Activated CD4-positive, alpha-beta T cell treated with anti-CD3 and anti-CD28 coated beads, Interleukin-2, Interleukin-4, amounts not matched to agents 100 ng/mL and 50 ng/mL, durations not matched to agents 16 hours and 8 hours (primary cell): ENCODE measurements at places on chromosomes 7 and 10.

DNA sequence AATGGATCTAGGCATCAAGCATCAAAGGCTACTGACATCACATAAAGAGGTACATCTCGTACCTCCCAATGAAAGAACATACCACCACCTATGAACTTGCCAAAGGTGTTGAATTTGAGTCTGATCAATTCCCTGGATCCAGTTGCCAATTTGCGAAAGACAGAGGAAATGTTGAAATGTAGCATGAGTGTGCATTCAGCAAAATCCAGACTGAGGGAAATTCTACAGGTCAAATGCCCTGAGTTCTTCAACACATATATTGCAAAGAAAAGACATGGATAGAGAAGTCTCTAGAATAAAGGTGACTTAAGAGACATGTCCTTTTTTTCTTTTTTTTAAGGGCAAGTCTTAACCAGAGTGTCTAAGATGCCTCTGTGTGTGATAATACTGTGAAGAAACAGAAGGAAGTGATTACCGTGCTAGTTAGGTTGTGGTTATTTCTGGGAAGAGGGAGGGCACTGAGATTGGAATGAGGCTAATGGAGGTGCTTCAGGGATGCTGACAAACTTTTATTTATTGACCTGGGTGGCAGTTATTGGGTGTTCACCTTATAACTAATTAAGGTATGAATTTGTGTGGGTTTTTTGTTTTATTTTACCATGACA lies 128.7 kb downstream of the SAMD9 start:
- no peak for DNase-seq

DNA sequence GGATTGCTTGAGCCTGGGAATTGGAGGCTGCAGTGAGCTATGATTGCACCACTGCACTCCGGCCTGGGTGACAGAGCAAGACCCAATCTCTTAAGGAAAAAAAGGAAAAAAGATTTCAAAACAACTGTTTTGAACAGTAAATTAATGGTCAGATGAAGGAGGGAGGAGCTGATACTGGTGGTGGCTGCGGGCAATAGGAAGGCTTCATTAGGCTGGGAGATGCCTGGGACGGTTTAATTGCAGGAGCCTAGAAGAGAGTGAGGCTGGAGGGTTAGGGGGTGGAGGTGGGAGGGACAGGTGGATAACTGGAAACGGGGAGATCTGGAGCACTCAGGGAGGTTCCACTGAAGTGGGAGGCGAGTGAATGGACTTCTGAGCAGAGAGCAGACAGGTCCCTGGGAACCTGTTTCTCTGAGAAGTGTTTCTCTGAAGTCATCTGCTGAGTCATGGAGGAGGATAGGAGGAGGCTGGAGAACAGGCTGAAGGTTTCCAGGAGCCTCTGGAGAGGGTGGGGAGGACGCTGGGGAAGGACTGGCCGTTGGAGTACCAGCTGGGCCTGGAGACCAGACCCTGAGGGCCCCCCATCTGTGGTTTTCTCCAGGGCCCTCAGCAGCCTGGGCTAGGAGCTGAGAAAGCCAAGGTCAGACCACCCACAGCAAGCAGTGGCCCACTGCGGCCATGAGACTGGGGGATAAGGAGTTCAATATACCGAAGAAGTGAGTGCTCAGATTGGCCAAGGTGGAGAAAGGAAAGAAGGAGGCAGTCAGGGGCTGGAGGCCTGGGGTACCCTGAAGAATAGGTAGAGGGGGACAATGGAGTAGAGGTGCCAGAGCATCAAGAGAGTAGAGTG lies 14.4 kb upstream of the YWHAG start:
- DNase-seq = no peak

DNA sequence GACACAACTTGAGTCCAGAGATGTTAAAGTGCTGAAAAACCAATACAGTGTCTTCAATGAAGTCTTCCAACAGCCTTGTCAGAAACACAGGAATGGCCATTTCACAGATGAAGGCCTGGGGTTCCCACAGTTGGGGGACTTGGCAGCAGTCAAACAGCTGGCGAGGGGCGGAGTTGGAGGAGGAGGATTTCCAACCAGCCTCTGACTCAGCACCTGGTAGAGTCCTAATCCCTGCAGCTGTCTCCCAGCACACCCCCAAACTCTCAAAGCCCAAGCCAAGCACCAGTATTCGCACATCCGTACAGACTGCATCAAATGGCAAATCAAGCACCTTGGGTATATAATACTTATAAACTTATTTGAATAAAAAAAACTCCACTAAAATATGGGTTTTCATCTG lies 28.0 kb downstream of the CTBP2 start:
- DNase-seq = no peak

DNA sequence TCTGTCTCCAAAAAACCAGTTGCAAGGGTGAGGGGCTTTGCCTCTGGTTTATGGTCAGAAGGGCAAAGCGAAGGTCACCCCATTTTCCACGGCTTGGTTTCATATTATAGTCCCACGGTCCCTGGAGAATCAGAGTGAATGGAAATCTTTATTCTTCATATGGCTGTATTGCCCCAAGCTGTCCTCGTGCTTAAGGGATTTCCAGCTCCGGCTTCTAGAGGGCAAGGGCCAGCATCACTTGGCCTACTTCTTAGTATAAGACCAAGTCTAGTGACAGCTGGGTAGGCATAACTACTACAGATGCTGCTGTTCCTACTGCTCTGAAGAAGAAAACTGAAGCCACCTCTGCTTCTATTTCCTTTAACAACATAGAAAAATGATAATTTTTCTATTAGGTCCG lies 63.2 kb downstream of the PARP12 start:
- DNase-seq = no peak

DNA sequence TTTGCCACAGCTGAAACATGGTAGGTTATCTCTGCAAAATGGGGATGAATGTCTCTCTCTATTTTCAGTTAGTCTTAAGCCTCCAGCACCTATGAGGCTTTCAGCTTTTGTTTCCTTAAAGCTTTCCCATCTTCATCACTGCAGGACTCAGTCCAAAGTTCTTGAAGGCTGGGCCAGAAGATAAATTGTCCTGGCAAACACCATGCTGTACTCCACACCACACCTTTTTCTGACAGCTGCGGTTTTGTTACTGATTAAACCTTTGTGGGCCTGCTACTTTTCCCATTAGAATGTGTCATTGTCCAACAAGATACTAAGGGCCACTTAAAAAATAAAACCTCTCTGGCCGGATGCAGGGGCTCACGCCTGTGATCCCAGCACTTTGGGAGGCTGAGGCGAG lies 87.2 kb upstream of the A1CF start:
- no peak for DNase-seq

DNA sequence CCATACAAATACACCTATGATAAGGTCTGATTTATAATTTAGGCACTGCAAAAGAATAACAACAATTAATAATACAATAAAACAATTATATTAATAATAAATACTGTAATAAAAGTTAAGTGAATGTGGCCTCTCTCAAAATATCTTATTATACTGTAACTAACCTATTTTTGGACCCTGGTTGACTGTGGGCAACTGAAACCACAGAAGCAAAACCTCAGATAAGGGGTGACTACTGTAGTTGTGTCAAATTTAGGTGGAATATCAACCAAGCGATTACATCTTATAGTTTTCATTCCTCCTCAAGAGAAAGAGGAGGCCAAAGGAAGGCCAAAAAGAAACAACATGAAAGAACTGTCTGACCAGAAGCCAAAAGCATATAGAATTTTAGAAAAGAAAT lies 103.9 kb downstream of the SKAP2 start:
- DNase-seq = no peak

DNA sequence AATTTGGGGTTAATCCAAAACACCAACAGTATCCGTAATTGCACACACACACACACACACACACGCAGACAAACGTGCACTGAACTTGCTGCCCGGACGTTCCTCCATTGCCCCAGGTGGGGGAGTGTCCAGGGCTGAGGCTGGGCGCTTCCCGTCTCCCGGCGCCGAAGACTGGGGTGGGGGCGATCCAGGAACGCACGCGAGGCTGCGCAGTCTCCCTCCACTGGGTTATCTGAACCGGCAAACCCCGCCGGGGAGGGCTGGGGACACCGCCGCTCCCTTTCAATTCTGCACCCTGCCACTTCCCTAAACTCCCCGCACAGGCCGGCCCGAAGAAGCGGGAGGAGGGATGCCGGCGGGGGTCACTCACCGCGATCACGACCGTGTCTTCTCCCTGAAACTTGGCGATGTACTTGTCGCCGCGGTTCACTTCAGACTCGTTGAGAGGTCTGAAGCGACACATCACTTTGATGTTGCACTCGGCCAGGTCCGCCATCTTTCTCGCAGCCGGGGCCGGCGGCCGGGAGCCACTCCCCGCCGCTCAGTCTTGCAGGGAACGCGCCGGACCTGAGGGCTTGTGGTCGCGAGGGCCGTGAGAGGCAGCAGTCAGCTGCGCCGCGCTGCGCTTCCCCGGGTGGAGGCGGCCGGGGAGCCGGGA lies 618 bp downstream of the KIF5B start:
- peak; percentile 51 for DNase-seq

DNA sequence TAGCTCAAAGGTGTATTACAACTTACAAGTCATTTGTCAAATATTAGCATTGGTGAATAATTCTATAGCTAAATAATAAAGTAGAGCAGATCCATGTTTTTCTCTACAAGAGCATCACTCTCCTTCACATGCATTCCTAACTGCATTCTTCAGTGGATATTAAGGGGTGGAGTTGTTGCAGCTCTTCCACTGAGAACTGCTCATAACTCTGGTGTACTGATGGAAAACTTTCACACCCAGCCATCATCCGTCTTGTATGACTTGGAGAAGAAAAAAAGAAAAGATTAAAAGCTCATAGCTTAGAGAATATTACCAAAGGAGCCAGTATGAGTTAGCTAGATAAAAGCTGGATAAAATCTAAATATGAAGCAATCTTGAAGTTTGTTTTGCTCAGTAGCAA lies 10.2 kb upstream of the FAM13C start:
- no peak for DNase-seq

DNA sequence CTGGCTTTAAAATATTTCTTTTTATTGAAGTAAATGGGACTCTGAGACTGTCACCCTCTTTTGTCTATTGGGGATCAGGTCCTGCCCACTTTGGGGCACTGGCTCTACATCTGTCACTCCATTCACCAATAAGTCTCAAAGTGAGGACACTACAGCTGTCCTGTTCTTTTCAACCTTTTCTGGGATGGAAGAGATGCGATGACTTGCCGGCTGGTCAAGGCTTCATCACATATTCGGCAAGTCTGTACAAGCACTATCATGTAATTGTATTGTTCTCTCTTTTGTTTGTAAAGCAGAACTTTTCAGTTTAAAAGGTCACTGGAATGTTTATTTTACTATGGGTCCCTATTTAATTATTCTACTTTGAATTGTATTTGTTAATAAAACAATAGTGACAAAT lies 17.7 kb upstream of the SP8 start:
- no peak for DNase-seq

GRCh38 chr7:2198206-2198605 lies 34.5 kb downstream of the MAD1L1 start:
- no peak for DNase-seq

DNA sequence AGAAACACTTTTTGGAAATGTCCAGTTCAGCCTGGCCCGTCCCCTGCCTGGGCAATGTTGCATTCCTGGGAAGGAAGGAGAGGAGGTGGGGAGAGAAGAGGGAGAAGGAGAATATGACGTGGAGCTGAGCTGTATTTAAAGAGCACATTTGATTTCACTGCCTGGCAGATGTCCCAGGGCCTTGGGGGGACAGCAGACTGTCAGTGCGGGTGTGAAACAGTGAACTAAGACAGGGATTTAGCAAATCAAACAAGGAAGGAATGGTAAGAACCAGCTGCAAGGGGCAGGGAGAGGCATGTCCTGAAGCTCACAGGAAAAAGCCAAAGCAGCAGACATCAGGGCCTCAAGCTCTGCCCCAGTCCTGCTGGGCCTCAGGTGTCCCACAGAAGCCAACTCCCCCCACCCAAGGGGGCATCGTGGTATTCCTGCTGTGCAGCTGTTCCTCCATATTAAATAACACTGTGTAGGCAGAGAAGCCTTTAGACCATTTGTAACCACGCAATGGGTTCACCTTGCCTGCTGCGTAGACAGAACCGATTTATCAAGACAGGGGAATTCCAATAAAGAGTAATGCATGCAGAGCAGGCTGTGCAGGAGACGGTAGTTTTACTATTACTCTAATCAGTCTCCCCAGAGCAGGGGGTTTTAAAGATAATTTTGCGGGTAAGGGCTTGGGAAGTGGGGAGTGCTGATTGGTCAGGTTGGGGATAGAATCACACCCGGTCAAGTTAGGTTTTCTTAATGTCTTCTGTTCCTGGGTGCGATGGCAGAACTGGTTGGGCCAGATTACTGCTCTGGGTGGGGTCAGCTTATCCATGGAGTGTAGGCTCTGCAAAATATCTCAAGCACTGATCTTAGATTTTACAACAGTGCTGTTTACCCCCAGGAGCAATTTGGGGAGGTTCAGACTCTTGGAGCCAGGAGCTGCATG lies 18.3 kb downstream of the LEP start:
- no peak for DNase-seq

- DNase-seq = no peak
Measured at GRCh38 chr10:48377751-48378530, 71.5 kb downstream of the MAPK8 start.

DNA sequence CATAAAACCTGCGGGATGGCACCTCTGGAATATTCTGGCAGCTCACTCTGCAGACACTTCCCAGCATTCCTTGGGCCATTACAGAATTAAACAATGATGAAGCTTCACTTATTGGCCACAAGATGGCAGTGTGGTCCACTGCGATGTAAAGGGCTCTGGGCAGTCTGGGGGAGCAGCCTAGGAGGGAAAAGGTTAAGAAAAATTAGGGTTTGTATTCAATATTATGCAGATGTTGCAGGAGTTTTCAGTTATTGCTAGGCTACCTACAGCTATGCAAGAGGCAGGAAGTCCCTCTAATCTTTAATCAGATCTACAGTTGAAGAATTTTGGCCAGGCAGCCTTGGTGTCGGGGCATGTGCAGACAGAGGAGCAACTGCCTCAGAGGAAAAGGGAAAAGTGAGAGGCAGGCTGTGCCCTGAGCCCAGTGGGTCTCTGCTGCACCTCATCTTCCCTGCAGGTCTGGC lies 233.2 kb upstream of the PRSS1 start:
- DNase-seq = peak; percentile 39

DNA sequence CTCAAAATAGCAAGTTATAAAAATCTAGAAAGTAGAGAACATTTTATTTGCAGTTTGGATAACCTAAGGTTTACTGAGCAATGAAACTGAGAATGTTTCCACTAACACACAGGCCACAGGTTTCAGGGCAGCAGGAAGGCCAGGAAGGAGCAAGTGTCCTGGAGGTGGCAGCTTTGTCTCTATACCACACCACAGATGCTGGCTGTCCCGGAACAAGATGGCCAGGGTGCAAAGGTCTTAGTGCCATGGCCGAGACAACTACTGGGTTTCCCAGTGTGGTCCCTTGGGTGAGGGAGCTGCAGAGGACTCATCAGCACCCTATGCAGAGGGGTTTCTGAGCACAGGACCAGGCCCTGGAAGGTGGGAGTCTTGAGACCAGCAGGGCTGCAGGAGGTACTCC lies 92.0 kb downstream of the CTBP2 start:
- no peak for DNase-seq

DNA sequence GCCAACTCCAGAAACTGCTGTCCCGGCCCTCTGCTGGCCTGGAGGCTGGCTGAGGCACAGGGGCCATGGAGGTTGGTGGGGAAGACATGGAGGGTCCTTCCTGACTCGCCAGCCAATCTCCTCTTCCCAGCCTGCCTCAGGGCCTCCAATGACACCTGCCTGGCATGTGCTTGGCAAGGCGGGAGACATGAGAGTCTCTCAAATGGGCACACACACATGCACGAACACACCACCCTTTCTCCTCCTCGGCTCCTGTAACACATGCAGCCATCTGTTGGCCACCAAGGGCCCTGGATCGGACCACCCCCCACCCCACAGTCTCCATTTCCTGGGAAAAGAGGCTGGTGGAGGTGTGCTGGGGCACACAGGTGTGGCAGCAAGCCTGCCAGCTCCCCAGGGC lies 56.4 kb downstream of the YKT6 start:
- no peak for DNase-seq

GRCh38 chr7:76252021-76252420 lies 50.3 kb downstream of the SRRM3 start:
- DNase-seq = no peak
